ENCODE measurements at places on chromosomes 4 and X.
A peak's percentile ranks its signal among the peaks of the same experiment; 100 is the strongest.

DNA sequence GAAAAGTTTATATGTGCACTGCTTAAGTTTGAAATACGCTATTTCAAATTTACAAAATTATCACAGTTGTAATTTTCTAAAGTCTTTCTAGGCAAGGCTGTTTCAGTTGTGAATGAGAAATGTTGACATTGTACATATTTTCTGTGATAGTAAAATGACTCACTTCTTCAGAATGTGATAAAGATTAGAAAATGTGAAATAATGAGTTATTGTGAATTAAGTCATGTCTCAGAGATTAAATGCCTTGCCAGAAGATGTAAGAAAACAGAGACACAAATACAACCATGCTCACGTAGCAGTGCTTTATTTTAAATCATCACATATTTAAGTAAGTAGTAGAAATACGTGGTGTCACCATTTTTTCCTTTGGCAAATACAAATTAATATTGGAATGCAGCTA, 768 bp downstream of the CLCN4 start:
- DNase-seq: no peak

GRCh38 chrX:13026877-13027652, 17.4 kb downstream of the FAM9C start:
- DNase-seq: no peak

- DNase-seq: no peak
Observed at GRCh38 chrX:522456-522855, 108.1 kb upstream of the SHOX start.

DNA sequence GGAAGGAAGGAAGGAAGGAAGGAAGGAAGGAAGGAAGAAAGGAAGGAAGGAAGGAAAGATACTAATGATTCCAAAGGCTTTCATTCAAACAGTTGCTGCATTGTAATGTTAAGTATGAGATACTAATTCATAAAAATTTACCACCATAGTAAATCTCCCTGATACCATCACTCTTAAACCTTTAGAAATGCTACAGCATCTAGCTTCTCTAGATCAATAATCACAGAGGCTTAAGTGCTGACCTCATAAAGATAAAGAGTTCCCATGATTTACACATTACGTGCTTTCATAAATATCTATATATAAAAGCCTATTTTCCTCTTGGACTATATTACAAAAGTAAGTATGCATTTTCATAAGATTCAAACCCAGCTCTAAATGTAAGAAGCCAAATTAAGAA, 36.4 kb downstream of the F9 start:
- no peak for DNase-seq

- DNase-seq: no peak
Observed at GRCh38 chr4:20356565-20356964, 104.9 kb downstream of the SLIT2 start.

DNA sequence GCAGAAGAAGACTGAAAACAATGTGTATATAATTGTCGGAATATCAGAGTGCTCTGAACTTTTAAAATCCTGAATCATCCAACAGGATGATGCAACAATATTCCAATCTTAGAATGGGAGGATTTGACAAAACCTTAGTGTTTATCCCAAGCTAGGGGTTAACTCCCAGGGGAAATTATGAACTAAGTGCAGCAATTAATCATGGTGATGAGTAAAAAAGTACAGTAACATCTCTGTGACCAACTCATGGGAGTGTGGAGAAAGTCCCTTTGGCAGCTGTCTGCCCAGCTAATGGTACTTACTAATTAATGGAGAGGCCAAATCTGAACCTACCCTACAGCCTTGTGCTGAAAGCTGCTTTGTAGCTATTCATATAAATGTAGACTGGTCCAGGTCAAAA, 257.6 kb upstream of the DDX53 start:
- DNase-seq: no peak

DNA sequence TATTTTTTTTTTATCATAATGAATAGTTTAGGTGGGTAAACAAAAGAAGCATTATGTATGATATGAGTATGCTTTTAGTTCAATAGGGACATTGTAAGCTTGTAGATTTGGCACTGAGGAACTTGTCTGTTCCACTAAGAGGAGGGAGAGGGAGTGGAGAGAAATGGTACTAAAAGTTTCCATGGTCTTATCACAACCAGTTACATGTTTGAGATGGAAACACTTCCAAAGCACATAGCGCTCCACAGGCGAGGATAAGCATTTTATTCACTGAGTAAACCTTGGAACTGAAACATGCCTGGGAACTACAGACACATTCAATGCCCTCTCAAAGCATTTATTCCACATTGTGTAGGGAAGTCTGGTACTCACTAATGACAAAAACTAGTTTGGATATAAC, 15.5 kb downstream of the MYOZ2 start:
- DNase-seq: no peak

DNA sequence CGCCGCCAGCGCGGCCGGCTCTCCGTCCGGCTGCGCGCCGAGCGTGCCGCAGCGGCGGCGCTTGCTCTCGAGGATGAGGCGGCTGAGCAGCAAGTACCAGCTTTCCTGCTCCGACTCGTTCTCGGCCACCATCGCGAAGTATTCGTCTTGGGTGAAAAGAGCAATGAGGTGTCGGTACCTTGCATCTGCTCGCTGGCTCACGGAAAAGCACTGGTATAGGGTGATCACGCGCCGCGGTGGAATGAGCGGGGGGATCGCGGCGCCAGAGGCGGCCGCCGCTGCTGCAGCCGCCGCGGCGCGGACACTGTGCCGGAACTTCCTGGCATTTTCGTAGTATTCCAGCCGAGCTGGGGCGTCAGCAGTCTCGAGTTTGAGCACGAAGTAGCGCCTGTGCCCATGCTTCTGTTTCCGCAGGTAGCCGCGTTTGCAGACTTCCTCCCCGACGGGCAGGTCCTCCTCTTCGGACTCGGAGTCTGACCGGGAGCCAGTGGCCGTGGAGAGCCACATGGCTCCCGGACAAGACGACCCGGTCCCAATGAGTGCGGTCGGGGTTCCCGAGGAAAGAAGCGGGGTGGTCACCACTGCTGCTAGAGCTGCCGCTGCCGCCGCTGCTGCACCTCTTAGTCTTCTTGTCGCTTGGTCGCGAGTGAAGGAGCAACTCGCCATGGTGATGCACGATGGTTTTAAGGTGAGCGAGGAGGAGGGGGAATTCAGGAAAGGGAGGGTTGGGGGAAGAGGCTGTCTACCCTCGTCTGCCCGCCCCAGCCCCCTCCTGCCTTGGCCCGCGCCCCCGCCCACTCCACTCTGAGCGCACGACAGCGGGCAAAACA, 469 bp downstream of the IRS4 start:
- DNase-seq: peak; percentile 4

- peak; percentile 61 for DNase-seq
Observed at GRCh38 chr4:137531986-137532868, at the start of gene PCDH18. Gene PCDH18 (minus strand): TSS chr4:137532494. CDS start chr4:137532088, 406 bp downstream.

DNA sequence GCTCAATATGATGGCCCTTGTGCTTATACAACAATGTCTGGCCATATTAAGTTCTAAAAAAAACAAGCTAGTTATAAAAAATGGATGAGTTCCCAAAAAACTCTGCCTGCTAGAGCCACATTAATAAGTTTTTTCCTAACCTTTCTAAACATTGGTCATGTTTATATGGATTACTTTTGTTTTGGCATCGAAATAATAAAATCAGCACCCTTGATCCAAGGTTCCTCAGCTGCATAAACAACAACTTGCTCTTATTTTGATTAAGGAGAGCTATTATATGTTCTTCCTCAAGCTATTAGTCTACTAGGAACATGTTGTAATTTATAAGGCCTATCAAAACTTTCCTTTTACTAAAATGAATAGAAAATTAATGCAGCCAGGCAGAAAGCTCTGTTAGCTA, 48.4 kb downstream of the UNC5C start:
- DNase-seq: no peak

DNA sequence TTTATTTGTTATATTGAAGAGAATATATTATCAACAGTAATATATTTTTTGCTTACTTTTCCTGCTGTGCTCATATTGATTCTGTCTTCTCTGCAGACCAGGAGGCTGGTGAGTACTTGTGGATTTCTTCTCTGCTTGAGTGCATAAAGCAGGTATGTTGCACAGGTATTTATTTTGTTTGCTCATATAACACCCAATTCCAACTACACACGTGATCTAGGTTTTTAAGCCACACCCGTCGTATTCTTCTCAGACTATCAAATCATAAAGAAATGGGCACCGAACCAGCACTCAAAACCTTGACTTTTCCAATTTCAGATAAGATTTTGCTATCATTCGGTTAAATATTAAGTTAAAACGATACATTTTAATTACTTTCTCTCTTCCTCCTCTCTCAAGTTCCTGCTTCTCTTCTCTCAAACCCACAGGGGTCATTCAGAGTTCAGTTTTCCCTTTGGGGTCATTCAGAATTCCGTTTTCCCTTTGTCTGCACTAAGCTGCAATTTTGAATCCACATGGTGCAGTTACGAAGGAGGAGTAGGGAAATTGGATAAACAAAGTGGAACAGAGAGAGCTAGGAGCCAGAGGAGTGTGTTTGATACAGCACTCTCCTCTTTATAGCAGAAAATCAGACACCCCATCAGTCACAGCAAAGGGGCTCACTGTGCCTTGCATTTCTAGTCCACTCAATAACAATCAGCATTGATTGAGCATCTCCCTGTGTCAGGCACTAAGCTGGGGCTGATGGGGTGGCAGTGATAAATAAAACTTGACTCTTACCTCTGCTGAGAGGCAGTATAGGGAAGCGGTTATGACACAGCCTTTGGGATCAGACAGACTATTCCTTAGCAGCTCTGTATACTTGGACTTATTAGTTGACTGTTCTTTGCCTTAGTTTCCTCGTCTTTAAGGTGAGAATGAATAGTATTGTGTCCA, at the start of gene ADH1C:
ADH1C (minus strand) TSS at position 145 of the 936 bp plus-strand sequence; CDS start at position 74, 71 bp downstream.
- DNase-seq: no peak

All from urothelium cell line (cell line).